Activated T-cell treated with anti-CD3 and anti-CD28 coated beads, Interleukin-2, amount 50 U/mL, for 72 hours (primary cell): ENCODE measurements at places on chromosomes 1 and 21.
A peak's percentile ranks its signal among the peaks of the same experiment; 100 is the strongest.

DNA sequence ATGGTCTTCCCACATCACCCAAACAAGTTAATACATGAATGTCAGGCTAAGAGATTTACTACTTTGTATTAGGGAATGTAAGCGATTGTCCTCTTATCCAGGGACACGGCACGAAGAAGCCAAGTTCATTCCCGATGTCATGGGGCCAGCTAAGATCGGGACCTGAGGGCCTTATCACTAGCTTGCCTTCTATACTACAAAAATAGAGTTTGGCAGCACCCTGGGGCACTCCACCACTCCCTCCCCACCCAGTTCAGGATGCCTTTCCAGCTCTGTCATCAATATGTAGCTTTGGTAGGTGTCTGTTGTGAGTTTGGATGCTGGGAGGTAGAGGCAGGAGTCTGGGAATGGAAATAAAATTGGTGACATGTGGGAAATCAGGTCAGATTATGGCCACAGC is 197.5 kb downstream of the ATG4C start:
- no peak for DNase-seq

GRCh38 chr1:23696335-23696989 is 4.9 kb downstream of the RPL11 start:
- DNase-seq = no peak

- DNase-seq = peak; percentile 79
Observed at GRCh38 chr1:119870917-119871596, 25.3 kb downstream of the ADAM30 start.

- DNase-seq = no peak
Observed at GRCh38 chr21:45889961-45890360, 91.6 kb upstream of the COL6A1 start.

DNA sequence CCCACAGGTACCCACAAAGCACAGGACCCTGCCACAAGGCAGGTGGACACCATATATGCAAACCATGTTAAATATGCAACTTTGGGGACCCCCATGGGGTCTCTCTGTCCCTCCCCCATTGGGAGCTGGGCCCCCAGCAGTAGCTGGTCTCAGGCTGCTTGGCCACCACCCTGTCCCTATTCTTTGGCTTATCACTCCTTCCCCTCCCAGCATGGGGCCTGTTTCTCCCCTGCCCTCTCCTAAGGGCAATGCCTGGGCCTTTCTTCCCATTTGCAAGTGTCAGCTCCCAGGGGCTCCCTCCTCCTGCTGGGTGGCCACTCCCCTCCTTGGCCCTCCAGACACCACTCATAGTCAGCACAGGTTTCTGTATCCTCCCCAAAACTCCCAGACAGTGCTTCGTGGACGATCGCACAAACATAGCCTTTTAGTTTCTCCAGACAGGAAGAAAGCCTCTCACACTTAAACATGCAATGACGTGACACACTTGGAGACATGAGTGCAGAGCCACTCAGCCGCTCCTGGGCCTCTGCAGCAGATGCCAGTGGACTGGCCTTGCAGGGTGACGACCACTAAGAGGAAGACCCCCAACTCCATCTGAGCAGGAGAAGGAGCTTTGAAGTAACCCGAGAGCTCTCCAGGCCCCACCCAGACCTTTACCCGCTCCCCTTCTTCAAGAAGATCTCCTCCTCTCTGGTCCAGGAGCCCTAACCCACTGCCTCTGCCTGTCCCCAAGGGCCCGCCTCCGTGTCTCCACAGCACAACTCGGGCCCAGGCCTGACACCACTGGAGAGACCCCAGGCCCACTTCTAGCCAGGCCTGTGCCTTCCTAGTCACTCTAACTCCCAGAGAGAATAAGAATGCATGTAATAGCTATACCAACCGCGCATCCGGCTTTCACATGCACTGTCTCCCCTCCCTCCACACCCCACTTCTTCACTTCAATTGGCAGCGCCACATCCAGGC is 22.9 kb downstream of the CITED4 start:
- no peak for DNase-seq

GRCh38 chr1:33364565-33364918 is 43.6 kb upstream of the A3GALT2 start:
- no peak for DNase-seq

- no peak for DNase-seq
Observed at GRCh38 chr1:118963456-118964430, 24.4 kb downstream of the TBX15 start.

DNA sequence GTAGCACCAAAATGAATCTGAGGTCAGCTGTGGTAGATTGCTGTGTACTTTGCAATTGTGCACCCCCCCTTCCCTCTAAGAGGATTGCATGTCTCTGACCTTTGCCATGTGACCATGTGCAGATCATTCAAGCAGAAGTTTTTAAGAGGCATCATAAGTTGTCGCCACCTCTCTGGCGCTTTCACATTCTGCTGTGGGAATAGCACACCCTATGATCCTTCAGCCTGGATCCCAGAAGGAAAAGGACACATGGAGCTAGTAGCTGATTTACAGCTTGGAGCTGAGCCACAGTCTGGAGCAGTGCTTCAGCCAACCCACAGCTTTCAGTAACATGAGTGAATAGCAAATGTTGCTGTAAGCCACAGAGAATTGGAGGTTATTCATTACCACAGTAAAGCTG is 158.5 kb downstream of the TSEN15 start:
- no peak for DNase-seq

DNA sequence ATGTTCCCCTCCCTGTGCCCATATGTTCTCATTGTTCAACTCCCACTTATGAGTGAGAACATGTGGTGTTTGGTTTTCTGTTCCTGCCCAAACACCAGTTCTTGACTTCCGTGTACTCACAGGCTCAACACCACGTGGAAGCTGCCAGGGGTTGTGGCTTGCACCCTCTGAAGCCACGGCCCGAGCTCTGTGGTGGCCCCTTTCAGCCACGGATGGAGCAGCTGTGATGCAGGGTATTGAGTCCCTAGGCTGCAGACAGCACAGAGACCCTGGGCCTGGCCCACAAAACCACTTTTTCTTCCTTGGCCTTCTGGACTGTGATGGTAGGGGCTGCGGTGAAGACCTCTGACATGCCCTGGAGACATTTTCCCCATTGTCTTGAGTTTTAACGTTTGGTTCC is 111.6 kb downstream of the SYT14 start:
- DNase-seq = no peak

DNA sequence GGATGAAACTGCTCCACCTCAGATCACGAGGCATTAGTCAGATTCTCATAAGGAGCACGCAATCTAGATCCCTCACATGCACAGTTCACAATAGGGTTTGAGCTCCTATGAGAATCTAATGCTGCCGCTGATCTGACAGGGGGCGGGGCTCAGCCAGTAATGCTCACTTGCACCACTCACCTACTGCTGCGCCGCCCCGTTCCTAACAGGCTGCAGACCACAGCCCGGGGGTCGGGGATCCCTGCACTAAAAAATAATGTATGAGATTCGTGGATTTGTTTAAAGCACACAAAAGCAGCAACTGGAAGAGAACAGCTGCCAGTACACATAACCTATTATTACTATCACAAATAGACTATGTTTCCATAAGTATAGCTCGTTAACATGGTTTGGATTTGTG is 72.9 kb downstream of the HLCS start:
- no peak for DNase-seq

- no peak for DNase-seq
Observed at GRCh38 chr1:104671684-104672353, 922.1 kb downstream of the AMY1C start.

DNA sequence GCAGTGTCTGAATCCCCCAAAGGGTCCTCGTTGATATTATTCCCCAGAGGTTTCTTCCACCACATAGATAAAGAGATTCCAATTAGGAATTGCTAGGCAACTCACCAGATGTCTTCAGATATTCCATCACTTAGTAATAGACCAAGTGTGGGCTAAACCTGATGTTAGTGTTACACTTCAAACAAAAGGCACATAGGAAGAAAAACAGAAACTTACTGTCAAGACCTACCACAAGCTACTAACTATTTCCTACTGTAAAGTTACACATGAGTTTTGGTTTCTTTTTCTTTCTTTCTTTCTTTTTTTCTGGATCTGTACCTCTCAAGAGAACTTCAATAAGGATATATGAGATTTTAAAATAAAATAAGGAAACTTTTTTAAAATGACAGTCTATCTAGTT is 879.1 kb upstream of the NEGR1 start:
- DNase-seq = no peak

DNA sequence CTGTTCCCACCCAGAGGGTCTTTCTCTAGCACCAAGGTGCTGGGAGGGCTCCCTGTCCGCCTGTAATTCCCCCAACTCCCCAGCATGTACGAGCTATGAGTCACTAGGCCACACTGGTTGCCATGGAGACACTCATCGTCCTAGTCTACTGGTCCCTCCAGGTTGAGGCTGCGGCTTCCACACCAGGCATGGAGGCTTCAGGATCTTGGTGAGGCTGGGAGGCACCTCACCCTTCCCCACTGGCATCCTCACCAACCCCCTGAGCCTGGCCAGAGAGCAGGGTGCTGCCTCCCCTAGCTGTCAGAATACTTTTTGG is 75.6 kb upstream of the KAZN start:
- DNase-seq = no peak

DNA sequence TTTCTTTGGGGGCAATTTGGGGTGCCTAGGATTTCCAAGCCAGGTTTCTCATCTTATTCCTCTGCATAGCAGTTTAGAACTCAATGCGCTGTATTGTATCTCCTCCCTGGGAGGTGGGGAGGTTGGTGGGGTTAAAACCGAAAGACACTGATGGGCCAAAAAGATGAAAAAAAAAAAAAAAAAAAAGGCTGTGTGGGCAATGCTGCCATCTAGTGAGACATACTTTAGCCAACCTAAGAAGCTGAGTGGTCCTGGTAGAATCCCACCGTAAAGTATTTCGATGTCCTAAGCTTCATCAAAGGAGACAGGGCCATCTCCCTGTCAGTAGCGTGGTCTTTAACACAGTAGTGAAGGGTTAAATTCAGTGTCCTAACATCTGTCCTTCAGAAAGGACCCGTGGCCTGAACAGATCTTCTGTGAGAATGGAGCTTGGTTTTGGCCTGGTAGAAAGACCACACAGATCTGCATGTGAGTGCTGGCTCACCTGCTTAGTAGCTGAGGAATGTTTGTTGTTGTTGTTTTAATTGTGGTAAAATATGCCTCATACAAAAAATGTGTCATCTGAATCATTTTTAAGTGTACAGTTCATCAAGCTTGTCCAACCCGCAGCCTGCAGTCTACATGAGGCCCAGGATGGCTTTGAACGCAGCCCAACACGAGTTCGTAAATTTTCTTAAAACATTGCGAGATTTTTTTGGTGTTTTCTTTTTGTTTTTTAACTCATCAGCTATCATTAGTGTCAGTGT is 226.2 kb downstream of the KIF26B start:
- no peak for DNase-seq

DNA sequence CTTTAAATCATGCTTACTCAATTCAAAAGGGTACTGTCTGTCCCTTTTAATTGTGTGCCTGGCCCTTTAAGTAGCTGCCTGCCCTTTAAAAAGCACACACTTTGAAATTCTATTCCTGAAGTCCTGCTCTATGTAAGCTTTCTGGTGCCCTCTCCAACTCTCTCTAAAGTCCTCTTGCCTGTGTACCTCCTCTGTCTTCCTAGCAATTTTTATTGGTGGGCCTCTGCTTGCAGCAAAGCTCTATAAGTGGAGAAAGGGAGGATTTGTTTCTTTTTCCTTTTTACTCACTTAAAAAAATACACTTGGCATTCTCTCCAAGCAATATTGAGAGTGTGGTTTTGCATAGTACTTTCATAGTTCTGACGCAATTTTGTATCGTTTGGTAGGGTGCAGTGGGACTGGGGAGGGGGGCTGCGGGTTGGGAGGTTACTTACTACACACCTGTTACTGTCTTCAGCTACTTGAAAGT is 135.4 kb downstream of the LMO4 start:
- DNase-seq = no peak

DNA sequence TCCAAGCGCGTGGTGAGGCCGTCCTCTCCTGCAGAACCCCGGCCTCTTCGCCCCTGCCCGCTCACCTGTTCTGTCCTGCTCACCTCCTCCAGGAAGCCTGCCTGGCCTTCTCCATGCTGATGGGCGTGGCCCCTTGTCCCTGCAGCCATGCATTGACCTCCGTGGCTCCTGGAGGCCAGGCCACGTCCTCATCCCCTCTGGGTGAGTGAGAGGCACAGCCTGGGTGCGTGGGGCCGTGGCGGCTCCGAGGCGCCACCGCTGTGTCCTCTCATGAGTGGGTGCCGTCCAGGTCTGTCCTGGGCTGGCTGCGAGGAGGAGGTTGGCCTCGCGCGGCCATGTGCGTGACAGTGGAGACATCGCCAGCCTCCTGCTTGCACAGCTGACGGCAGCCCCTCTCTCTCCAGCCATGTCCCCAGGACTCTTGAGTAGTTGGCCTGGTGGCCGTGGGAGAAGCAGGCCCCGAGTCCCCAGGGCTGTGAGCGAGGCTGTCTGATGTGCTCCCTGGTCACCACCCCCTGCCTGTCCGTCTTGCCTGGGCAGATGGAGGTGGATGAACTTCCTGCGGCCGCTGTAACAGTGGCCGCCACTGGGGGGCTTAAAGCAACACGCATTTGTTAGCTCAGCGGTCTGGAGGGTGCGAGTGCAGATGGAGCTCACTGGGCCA is 58.1 kb downstream of the PRKCZ start:
- DNase-seq = no peak

GRCh38 chr21:29939104-29939923 is 482 bp downstream of the GRIK1 start:
- no peak for DNase-seq

DNA sequence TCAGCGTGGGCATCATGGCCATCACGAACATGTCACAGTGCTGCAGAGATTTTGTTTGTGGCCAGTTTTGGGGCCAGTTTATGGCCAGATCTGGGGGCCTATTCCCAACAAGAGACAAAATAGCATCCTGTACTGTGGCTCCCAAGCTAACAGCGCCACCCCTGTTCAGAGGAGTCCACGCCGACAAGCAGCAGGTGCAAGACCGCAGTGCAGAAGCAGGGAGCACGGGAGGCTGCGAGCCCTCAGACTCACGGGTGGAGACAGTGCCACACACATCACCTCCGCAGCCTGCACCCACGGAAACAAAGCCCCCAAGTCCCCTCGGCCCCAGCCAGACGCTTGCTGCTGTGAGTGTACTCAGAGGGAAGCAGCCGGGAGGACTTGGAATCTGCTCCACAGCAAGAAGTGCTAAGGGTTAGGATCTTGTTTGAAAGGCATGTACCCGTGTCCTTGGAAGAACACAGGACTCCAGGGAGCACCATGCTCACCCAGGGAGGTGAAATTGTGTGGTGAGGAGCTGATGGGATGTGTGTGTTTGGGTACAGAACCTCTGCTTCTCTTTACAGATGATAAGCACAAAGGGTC is 7.1 kb downstream of the TCP10L start:
- peak; percentile 26 for DNase-seq

DNA sequence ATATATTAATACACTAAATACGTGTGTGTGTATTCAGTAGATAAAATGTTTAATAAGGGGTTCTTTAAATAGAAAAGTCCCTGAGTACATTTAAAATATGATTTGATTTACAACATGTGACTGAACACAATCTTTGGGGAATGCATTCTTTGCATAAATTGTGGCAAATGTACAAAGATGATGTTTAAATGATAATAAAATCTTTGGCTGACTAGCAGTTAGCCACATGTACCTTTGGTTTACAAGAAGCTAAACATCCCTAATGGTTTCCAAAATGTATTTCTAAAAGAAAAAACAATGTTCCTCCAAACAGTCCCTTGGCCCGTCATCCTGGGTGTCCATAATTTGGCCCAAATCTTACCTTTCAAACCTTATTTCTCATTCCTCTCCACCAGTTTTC is 106.4 kb upstream of the MARK1 start:
- no peak for DNase-seq
